ENCODE measurements at places on chromosomes 3 and 15.

GRCh38 chr3:68866157-68866556 lies 66.2 kb downstream of the TAFA4 start:
- DNase-seq, result no peak

- no peak for DNase-seq
Measured at GRCh38 chr3:171967932-171968678, 71.3 kb upstream of the FNDC3B start.

DNA sequence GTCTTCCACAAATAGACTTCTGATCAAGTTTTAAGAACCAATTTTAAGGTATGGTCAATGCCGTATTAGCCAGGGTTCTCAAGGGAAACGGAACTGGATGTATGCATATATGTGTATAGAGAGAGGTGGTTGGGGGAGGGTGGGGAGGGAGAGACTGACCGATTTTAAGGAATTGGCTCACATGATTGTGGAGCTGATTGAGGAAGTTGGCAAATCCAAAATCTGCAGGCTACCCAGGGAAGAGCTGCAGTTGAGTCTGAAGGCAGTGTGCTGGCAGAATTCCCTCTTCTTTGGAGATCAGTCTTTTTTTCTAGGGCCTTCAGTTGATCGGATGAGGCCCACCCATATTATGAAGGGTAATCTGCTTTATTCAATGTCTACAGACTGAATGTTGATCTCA lies 40.8 kb upstream of the SPRED1 start:
- DNase-seq, result no peak

GRCh38 chr3:151328298-151328995 lies 902 bp downstream of the P2RY13 start:
- DNase-seq, result no peak

DNA sequence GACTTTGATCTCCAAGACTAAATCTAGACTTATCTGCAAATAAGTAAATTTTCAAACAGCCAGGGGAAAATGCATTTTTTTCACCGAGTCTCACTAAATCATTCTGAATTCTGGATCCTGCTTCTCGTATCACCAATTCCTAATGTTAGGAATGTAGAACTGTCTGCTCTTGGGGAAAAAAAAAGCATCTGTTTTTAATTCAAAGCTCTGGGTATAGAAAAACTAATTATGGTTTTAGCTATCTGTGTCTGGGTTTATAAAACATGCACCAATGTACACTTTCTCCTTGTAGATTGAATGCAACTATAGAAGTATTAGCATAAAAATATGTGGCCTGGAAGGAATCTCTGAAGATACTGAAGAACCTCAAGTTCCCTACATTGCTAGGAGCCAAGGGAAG lies 4.8 kb upstream of the CDAN1 start:
- DNase-seq, result no peak

DNA sequence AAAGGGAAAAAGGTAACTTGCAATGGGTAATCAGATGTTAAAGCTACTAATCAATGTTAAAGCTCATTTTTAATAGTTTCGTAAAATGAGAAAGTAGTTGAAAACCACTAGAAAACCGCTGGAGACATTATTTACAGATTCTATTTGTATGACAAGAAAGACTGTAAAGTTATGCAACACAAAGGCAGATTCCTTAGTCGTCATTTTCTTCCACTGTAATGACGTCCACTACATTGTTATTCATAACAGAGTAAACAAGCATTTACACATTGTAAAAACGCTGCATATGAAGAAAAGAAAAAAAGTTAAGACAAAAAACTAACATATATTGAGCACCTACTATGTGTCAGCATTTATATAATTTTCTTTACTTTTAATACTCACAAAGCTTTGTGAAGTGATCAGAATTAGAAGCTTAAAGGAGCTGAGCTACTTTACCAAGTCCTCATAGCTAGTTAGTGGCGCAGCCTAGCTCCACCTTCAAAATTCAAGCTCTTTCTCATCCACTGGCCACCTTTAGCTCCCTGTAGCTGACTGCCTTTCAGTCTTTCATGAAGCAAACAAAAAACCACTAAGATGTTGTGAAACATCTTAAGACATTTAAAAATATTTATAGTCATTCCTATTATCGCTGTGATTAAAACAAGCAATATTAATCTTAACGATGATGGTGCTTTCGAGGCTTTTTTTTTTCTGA lies 100.1 kb upstream of the CDIN1 start:
- no peak for DNase-seq

DNA sequence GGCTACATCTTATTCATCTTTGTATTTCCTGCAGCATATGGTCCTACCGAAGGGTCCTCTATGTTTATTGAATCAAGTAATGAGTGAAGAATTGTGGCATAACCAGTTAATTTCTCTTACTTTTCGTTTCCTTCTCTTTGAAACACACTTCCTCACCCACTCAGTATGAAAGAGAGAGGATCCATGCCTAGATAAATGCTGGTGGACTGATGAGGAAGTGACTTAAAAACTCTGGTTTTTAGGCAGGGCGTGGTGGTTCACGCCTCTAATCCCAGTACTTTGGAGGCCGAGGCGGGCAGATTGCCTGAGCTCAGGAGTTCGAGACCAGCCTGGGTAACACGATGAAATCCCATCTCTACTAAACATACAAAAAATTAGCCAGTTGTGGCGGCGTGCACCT lies 2.2 kb upstream of the MB21D2 start:
- DNase-seq, result no peak

DNA sequence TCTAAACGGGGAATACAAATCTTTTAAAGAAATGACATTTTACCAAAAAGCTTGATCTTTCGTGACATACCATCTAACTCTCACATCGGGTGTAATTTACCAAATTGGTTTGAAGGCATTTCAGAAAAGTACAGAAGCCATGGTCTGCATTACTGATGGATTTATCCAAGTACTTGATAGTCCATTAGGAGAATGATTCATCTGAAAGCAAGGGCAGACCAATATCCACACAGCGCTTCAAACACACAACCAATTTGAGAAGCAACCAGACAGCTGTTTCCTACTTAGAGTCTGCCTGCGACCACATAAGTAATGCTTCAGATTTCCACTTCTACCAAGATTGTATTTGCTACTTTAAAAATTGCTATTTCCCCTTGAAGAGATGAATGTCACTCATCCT lies 697.6 kb upstream of the ALCAM start:
- no peak for DNase-seq

- no peak for DNase-seq
Measured at GRCh38 chr3:34284959-34285826, 486.8 kb downstream of the PDCD6IP start.

- DNase-seq, result no peak
Measured at GRCh38 chr3:10391391-10391790, 70.5 kb upstream of the SEC13 start.

DNA sequence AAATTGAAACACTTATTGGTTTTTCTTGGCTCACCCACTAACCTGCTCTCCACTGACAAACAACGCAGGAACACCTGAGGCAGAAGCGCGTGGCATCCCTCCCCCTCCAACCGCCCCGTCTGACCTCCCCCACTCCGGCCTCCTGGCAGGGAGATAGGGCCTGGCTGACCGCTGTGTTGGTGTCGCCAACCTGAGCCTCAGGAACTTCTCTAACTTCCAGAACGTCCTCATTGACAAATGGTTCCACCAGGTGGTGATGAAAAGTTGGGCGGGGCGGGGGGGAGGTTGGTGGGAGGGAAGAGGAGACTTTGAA lies 22.8 kb downstream of the IL17RD start:
- no peak for DNase-seq

DNA sequence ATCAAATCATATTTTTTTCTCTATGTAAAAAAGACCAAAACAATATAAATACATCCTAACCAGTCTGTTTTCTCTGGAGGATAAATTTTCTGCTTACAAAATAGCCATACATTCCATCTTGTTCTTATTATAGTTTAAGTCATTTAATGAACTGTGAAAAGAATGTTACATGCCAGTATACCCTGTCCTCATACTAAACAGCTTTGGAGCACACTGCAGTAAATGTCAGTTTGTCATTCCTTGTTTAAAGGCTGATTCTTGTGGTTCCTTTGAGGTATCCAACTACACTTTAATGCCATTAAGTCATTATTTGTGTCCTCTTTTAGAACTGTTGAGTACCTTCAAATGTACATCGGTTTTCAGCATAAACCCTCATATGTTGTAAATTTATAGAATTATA lies 52.7 kb upstream of the DCBLD2 start:
- no peak for DNase-seq

Measured in NCI-H460 (cell line).